ENCODE measurements at places on chromosomes 4 and X.

- DNase-seq = no peak
Measured at GRCh38 chr4:33493231-33493630, 2751.1 kb downstream of the ARAP2 start.

DNA sequence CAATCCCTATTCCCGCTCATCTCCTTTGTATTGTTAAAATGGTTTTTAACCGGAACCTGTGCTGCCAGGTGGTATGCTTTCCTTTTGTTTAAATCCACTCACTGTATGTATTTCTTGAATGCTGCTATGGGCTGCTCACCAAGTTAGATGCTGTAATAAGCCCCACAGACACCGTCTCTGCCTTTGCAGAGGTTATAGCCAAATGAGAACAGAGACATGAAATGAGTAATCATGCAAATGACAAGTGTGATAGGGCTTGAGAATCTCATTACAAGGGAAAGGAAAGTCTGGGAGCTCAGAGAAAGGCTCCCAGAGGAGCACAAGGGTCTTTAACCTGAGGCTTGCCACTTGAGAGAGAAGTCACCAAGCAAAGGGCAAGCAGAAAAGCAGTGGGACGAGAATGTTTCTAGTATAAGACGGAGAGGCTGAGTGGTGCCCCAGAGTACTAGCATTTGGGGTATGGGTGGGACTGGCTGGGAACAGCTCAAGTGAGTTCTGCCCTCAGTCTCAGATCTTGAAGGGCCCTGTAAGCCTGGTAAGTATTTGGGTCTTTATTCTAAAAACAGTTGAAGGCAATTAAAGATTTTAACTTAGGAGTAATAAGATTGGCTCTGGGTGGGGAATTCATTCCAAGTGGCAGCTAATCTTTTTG is 110.8 kb upstream of the H2AZ1 start:
- peak; percentile 76 for DNase-seq

DNA sequence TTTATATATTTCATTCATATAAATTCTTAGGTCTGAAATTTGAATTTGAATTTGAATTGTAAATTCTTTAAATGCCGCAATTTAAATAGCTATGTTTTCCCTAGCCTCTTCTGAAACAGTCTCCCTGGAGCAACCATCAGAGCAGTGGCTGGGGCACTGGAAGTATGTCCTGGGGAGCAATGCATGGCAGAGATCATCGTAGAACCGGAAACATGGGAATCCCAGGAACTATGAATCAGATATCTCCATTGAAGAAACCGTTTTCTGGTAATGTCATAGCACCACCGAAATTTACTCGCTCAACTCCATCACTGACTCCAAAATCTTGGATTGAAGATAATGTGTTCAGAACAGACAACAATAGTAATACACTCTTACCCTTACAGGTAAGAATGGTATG is 4.9 kb downstream of the CPEB2 start:
- DNase-seq = no peak

DNA sequence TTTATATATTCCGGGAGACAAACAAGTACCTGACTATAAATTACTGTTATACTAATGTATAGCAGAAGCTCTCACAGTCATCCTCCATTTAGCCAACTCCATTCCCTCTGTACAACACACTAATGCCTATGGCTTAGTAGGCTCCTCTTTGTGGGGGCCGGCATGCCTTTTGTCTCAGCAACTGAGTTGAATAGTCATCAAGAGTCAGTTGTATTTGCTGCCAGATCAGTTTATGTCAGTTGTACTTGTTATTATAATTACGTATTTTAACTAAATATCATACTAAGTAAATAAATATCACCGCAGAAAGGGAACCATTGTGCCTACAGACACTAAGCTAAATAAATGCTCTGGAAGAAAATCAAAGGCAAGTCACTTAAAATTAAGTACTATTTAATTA is 9.9 kb downstream of the PRMT9 start:
- DNase-seq = peak; percentile 45

DNA sequence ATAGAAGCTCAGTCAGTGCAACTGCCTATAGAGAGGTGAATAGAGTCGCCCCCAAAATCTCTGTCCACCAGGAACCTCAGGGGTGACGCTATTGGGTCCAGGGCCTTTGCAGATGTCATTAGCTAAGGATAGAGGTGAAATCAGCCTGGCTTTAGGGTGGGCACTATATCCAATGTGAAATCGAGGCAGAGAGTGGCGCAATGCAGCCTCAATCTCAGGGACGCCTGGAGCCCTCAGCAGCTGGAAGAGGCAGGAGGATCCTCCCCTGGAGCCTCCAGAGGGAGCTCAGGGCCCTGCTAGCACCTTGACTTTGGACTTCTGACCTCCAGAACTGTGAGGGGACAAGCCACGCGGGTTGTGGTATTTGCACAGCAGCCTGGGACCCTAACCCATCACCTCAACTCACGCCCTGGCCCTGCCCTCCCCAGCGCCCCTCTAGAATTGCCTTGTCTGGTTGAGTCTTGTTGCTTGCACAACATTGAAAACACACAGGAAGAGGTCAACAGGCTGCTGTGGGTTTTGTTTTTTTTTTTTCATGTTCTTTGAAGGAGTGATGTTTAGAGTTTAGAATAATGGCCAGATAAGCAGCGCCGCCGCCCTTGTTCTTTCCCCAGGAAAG is 89.4 kb upstream of the PSAPL1 start:
- DNase-seq = no peak

GRCh38 chr4:137998666-137999429 is 243.3 kb downstream of the SLC7A11 start:
- no peak for DNase-seq

DNA sequence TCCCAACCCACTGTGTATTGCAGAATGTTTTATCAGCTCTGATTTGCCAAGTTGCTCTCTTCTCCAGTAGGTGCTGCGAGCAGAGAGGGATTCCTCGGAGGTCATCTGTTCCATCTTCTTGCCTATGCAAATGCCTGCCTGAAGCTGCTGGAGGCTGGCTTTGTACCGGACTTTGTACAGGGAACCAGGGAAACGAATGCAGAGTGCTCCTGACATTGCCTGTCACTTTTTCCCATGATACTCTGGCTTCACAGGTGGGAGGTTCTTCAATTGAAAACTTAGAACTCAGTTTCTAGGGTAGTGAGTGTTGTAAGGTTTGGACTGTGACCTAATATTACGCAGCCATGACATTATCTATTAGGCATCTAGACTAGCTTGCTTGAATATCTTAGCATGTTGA is 24.9 kb downstream of the AR start:
- DNase-seq = no peak

- DNase-seq = peak; percentile 7
Measured at GRCh38 chr4:128516301-128516969, 228.8 kb upstream of the PGRMC2 start.

DNA sequence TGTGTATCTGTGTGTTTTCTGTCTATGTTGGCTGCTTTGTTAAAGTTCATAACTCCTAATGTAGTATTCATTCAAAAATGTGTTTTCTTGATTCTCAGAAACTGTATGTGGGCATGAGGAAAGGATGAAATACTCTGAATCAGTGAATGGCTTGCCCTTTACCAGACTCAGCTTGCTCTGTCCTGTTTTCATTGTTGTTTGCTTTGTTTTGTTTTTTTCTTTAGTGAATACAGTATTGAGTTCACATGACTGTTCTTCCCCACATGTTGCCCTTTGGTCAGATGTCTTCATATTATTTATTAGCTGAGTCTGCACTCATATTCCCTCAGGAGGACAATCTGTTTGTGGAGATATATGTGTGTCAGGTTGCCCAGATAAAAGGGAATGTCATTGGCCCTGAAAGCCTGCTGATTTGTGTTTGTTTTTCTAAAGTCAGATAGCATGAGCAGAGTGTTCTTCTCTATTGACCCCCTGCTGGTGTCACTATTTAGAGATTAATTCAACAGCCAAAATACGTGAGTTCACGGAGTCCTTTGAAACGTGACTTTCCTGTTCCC is 1184.4 kb downstream of the RPA4 start:
- no peak for DNase-seq

GRCh38 chr4:6887591-6888371 is 21.8 kb upstream of the TBC1D14 start:
- no peak for DNase-seq

- DNase-seq = no peak
Measured at GRCh38 chrX:17846045-17846444, 15.1 kb downstream of the RAI2 start.

GRCh38 chr4:54058171-54058570 is 6.2 kb downstream of the CHIC2 start:
- no peak for DNase-seq

DNA sequence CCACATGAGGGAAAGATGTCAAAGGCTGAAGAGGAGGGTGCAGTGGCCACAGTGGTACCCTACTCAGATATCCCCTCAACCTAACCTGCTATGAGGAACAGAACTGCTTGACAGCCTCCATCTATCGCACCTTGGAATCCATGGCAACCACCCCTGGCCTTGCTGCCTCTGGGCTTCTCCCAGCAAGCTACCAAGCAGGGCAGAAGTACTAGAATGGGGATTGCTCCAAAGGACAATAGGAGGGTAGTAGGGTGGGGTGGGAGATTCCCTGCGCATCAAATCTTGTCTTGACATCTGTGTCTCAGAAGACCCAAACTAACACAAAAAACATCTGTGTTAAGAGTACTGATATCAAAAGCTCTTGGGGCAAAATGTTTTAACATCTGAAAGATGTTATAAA is 118.2 kb downstream of the FBXW7 start:
- no peak for DNase-seq

- no peak for DNase-seq
Measured at GRCh38 chr4:27763830-27764525, 903.3 kb downstream of the STIM2 start.

- DNase-seq = no peak
Measured at GRCh38 chrX:139972113-139972512, 6.8 kb upstream of the CXorf66 start.

DNA sequence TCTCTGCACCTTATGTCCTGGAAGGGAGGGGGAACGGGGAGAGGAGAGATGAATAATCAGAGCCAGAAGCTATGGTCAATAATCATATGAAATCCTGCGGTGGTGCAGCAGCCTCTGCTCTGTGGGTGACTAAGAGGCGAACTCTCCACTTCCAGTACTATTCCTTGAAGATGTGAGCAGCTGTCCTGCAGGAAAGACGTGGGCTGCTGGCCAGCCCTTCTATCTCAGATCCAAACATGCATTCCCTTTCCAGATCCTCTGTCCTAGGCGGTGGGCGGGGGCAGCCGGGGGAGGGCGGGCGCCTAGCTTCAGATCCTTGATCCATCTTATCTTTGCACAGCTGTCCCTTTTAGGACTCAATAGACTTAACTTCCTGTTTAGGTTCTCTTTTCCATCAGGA is 34.5 kb downstream of the SPINK2 start:
- DNase-seq = peak; percentile 1

GRCh38 chr4:100539706-100540105 is 21.9 kb upstream of the EMCN start:
- DNase-seq = no peak

GRCh38 chrX:38627683-38628082 is 66.3 kb downstream of the TSPAN7 start:
- peak; percentile 26 for DNase-seq

- no peak for DNase-seq
Measured at GRCh38 chr4:177288335-177288734, 21.3 kb upstream of the NEIL3 start.

- DNase-seq = no peak
Measured at GRCh38 chr4:104421566-104421965, 73.1 kb downstream of the CXXC4 start.

GRCh38 chrX:135698924-135699323 is 14.5 kb upstream of the CT45A1 start:
- DNase-seq = no peak

GRCh38 chr4:103400405-103400804 is 202.3 kb upstream of the CENPE start:
- DNase-seq = no peak

DNA sequence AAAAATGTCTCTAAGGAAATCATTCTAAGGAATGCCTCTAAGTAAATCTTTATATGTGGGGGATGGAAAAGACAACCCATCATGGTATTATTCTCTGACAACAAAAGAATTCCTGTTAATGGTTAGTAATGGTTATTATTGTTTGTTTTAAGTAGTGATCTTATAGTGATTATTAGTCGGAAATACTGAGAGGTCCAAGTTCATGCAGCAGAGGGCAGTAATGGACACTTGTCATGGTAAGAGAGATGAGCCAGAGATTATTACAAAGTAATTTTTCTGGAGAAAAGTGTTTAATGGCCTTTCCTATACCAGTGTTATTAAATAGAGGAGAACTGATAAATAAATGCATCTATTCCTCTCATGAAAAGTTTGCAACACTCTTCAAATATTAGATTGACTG is 8.1 kb upstream of the DKK2 start:
- DNase-seq = no peak

DNA sequence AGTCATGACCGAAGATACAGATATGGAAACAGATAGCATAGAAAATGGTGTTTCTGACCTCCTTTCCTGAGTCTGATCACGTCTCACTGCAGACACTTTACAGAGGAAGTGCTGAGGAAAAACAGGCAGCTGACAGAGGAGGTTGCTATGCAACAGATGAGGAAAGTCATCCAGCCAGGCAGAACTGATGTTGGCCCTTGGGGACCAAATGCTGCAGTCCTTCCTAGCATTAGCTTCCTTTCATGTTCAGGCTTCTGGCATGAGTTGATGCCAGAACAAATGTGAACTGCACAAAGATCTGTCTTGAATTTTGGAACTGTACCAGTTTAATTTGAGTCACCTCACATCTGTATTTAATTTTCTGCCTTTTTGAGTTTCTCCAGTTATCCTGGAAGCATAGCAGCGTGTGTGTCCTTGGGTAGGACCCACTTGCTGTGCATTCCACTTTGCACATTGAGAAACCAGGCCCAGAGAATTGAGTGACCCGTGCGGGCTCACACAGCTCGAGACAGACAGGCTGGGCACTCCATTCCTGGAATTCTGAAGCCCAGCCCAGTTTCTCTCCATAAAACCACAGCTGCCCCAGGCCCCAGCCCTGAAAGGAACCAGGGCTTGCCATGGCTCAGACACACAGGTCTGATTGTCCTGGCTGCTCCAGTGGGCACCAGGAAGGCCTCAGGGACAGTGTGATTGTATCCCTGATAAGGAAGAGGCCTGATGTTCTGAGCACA is 1.4 kb upstream of the MAGED1 start:
- peak; percentile 68 for DNase-seq

DNA sequence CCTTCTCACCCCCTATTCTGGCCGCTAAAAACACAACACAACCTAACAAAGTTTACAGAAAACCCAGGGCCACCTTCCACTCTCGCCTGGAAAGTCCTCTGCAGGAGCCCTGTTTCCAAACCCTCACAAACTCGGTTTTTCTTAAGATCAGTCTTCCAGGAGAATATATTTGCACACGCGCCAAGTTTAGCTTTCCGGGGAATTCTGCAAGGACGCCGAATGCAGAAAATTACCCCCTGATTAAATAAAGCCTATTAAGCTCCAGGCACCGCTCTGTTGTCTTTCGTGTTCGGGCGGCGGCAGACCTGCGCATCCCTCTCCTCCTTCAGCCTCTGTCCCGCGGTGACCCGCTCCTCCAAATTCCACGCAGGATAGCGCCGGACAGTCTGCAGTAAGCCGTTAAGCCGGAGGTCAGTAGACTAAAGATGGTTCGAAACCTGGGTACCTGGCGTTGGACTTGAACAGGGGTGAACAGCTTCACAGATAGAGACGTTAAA is 5.0 kb downstream of the MSX1 start:
- no peak for DNase-seq

- peak; percentile 9 for DNase-seq
Measured at GRCh38 chr4:54231768-54232688, 2.9 kb downstream of the PDGFRA start.

Data from NCI-H69 (cell line).